Psoas muscle (tissue), 8 donors: ENCODE measurements at places on chromosomes 5 and 9.
A peak's percentile ranks its signal among the peaks of the same experiment; 100 is the strongest.

DNA sequence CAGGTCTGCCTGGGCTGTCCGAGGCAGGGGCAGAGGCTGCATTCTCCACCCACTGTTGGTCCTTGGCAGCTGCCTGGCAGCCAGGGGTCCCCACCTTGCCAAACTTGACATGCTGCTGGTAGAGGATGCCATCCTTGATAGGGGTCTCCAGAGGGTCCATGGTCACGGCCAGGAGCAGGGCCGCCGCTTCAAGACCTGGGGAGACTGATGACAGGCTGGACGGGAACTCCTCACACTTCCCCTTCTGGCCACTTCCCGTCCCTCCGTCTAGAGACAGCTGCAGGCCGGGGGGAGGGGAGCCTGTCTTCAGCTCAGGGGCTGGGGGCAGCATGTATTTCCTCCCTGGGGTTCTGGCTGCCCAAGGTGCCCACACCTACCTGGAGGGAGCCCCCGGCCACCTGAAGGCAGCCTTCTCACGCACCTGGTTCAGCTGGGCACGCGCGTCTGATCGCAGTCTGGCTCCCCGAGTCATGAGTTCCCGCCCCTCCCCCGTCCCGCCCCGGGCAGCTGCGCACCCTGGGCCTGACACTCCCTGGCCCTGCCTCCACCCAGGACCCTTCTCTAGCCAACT, at the start of gene DOK3:
DOK3 (minus strand) TSS at position 446 of the 571 bp plus-strand sequence; CDS start at position 160, 286 bp downstream.
- H3K4me3 ChIP-seq = peak within 1 kb of the TSS; percentile 54
- no peaks in the 10 kb centered on the region for H3K4me1 ChIP-seq
- peaks cover 47% of the 10 kb centered on the region for H3K36me3 ChIP-seq
- no peaks in the 10 kb centered on the region for H3K27me3 ChIP-seq
- peak within 1 kb of the TSS; percentile 23 for H3K27ac ChIP-seq

- H3K36me3 ChIP-seq = no peaks in the 10 kb centered on the region
- no peak overlapping the region for H3K4me3 ChIP-seq
- peak; percentile 11 for DNase-seq
- H3K27me3 ChIP-seq = no peaks in the 10 kb centered on the region
- no peaks in the 10 kb centered on the region for H3K4me1 ChIP-seq
- no peak overlapping the region for H3K27ac ChIP-seq
Observed at GRCh38 chr9:93651521-93651950, 75.2 kb downstream of the PHF2 start.

- no peaks in the 10 kb centered on the region for H3K4me1 ChIP-seq
- no peak overlapping the region for H3K4me3 ChIP-seq
- H3K36me3 ChIP-seq = no peaks in the 10 kb centered on the region
- no peaks in the 10 kb centered on the region for H3K27me3 ChIP-seq
- DNase-seq = no peak
Observed at GRCh38 chr5:167763772-167764171, 527.7 kb upstream of the WWC1 start.

GRCh38 chr5:21661184-21661583, 1192.0 kb downstream of the CDH12 start:
- H3K27me3 ChIP-seq = no peaks in the 10 kb centered on the region
- no peak overlapping the region for H3K27ac ChIP-seq
- no peak overlapping the region for H3K4me3 ChIP-seq
- H3K4me1 ChIP-seq = no peaks in the 10 kb centered on the region
- H3K36me3 ChIP-seq = no peaks in the 10 kb centered on the region

DNA sequence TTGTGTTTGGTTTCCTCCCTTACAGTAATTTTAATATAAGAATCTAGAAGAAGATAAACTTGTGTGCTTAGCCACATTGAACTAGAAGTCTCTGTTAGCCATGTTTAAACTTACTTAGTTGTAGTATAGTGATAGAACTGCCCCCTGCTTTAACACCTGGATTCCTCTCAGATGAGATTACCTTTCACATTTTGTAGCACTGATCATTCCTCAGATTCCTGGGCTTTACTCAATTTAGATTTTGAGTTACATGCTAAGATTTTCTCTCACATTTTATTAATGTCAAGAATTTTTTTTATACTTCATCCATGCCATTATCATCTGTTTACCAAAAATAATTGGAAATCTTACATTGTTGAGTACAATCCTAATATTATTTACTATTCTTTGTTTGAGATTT, 70.5 kb downstream of the GPBP1 start:
- no peaks in the 10 kb centered on the region for H3K36me3 ChIP-seq
- H3K4me1 ChIP-seq = no peaks in the 10 kb centered on the region

GRCh38 chr5:164048359-164048926, 543.0 kb downstream of the MAT2B start:
- no peaks in the 10 kb centered on the region for H3K36me3 ChIP-seq
- no peak overlapping the region for H3K27ac ChIP-seq
- H3K4me3 ChIP-seq = no peak overlapping the region
- no peaks in the 10 kb centered on the region for H3K4me1 ChIP-seq

- peaks cover 24% of the 10 kb centered on the region for H3K36me3 ChIP-seq
- H3K4me1 ChIP-seq = no peaks in the 10 kb centered on the region
- H3K4me3 ChIP-seq = no peak overlapping the region
- DNase-seq = no peak
- no peaks in the 10 kb centered on the region for H3K27me3 ChIP-seq
- H3K27ac ChIP-seq = no peak overlapping the region
Observed at GRCh38 chr9:114017741-114018715, 60.1 kb downstream of the AMBP start.

- DNase-seq = no peak
- H3K27me3 ChIP-seq = no peaks in the 10 kb centered on the region
- H3K27ac ChIP-seq = no peak overlapping the region
- no peaks in the 10 kb centered on the region for H3K36me3 ChIP-seq
- no peak overlapping the region for H3K4me3 ChIP-seq
Observed at GRCh38 chr9:132806723-132807421, 71.2 kb downstream of the AK8 start.

GRCh38 chr5:151098768-151099121, 17.9 kb upstream of the TNIP1 start:
- peaks cover 30% of the 10 kb centered on the region for H3K36me3 ChIP-seq
- no peak for DNase-seq
- H3K4me1 ChIP-seq = peaks cover 58% of the 10 kb centered on the region
- H3K4me3 ChIP-seq = no peak overlapping the region
- no peaks in the 10 kb centered on the region for H3K27me3 ChIP-seq
- H3K27ac ChIP-seq = no peak overlapping the region

DNA sequence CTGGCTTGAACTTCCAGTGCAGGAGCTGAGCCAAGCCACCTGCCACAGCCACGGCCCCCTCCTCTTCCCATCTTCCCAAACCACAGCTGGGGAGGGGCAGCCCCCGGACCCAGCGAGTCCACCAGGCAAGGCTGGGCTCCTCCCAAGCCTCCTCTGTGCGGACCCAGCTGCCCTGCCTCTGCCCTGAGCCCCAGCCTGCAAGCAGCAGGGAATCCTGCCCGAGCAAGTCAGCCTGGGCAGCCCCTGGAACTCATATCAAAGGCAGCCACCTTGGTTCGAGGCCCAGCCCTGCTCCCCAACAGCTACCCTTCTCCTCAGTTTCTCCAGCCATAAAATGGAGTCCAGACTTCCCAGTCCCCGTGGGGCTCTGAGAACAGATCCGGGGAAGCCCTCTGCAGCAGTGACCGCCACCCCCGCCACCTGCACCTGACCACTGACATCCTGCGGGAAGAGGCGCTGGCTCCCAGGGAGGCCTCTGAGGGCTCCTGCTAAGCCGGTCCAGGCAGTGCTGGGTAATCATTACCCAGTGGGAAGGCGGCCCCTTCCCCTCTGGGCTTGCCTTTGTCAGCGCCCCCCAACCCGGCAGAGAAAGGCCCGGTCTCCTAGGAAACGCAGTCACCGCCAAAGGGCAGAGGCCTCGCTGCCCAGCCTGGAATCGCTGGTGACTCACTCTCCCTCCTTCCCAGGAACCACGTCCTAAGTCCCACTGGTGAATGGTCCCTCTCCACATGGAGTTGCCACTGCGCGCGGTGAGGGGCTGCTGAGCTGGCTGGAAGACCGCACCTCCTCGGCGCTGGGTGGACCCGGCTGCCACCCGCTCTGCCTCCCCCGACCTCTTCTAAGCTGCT, 1.5 kb downstream of the VAV2 start:
- no peaks in the 10 kb centered on the region for H3K36me3 ChIP-seq
- no peak overlapping the region for H3K27ac ChIP-seq
- H3K4me3 ChIP-seq = peak overlapping the region; percentile 64
- peaks cover 4% of the 10 kb centered on the region for H3K4me1 ChIP-seq

DNA sequence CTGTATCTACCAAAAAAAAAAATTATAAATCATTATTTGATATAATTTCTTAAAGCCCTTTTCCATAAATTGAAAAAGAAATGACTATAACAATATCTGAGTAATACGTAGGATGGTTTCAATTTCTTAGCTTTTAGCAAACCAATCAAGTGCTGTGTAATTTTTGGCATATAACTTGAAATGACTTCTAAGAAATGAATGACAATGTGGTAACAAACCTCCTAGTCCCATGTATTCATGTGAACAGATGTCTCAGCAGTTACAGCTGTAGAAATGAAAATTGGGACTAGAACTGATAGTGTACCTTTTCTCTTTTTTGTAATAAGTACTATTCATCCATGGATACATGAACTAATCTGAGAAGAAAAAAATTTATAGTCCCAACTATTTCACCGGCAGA, 307.0 kb downstream of the BNC2 start:
- H3K27me3 ChIP-seq = no peaks in the 10 kb centered on the region
- DNase-seq = no peak
- no peak overlapping the region for H3K4me3 ChIP-seq
- peaks cover 6% of the 10 kb centered on the region for H3K4me1 ChIP-seq
- no peaks in the 10 kb centered on the region for H3K36me3 ChIP-seq

- H3K4me1 ChIP-seq = no peaks in the 10 kb centered on the region
- no peak overlapping the region for H3K4me3 ChIP-seq
- H3K36me3 ChIP-seq = no peaks in the 10 kb centered on the region
- peak overlapping the region; percentile 11 for H3K27ac ChIP-seq
- no peaks in the 10 kb centered on the region for H3K27me3 ChIP-seq
Observed at GRCh38 chr5:158698023-158698639, 401.6 kb downstream of the EBF1 start.

GRCh38 chr9:74403581-74403980, 93.6 kb upstream of the RORB start:
- no peak overlapping the region for H3K27ac ChIP-seq
- H3K36me3 ChIP-seq = no peaks in the 10 kb centered on the region
- no peak overlapping the region for H3K4me3 ChIP-seq
- no peaks in the 10 kb centered on the region for H3K4me1 ChIP-seq

- no peak for DNase-seq
- no peaks in the 10 kb centered on the region for H3K27me3 ChIP-seq
- H3K36me3 ChIP-seq = no peaks in the 10 kb centered on the region
- no peak overlapping the region for H3K27ac ChIP-seq
- H3K4me3 ChIP-seq = no peak overlapping the region
Observed at GRCh38 chr5:154110107-154110453, 71.3 kb downstream of the MFAP3 start.

DNA sequence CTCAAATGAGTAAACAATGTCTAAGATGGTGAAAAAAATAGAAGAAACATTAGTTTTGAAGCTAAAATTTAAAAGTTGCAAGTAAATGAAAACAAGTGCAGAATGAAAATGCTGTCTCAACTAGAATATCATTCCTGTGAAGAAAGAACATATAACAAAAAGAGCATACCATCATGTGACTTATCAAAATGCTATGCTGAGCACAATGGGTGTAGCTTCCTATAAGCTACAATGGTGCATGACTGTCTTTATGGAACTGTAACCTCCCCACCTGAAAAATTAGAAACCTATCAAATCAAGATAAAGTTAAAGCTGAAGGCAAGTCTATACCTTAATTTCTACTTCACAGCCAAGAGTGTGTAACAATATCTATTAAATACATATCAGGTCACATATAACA, 192.0 kb downstream of the AP3B1 start:
- no peak overlapping the region for H3K27ac ChIP-seq
- no peaks in the 10 kb centered on the region for H3K4me1 ChIP-seq
- peaks cover 6% of the 10 kb centered on the region for H3K36me3 ChIP-seq

- DNase-seq = no peak
- no peaks in the 10 kb centered on the region for H3K4me1 ChIP-seq
- no peaks in the 10 kb centered on the region for H3K36me3 ChIP-seq
- H3K27ac ChIP-seq = no peak overlapping the region
Observed at GRCh38 chr5:176740702-176741496, 69.5 kb upstream of the UNC5A start.
